CD4-positive, alpha-beta memory T cell (primary cell): ENCODE measurements at places on chromosomes 1 and 21.

- DNase-seq = no peak
Observed at GRCh38 chr1:41315871-41316270, 45.4 kb upstream of the FOXO6 start.

DNA sequence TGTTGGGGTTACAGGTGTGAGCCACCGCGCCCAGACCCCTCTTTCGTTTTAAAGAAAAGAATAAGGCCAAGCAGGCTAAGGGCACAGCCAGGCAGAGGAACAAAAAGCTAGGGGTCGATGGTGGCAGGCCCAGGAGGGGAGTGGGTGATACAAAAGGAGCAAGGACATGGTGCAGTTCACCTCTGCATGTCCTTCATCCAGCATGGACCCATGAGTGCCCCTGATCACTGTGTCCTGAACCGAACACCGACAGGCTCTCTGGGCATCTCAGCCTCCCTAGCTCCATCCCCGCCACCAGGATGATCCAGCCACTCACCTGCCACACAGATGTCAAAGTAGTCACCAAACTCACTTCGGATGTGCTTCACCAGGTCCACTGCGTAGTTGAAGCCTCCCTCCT is 5.9 kb downstream of the MTHFR start:
- no peak for DNase-seq

- DNase-seq = no peak
Observed at GRCh38 chr1:58568271-58568860, 8.7 kb downstream of the TACSTD2 start.

- no peak for DNase-seq
Observed at GRCh38 chr1:41884256-41885230, 34.2 kb downstream of the HIVEP3 start.

GRCh38 chr1:186899577-186899976 is 70.8 kb downstream of the PLA2G4A start:
- no peak for DNase-seq

DNA sequence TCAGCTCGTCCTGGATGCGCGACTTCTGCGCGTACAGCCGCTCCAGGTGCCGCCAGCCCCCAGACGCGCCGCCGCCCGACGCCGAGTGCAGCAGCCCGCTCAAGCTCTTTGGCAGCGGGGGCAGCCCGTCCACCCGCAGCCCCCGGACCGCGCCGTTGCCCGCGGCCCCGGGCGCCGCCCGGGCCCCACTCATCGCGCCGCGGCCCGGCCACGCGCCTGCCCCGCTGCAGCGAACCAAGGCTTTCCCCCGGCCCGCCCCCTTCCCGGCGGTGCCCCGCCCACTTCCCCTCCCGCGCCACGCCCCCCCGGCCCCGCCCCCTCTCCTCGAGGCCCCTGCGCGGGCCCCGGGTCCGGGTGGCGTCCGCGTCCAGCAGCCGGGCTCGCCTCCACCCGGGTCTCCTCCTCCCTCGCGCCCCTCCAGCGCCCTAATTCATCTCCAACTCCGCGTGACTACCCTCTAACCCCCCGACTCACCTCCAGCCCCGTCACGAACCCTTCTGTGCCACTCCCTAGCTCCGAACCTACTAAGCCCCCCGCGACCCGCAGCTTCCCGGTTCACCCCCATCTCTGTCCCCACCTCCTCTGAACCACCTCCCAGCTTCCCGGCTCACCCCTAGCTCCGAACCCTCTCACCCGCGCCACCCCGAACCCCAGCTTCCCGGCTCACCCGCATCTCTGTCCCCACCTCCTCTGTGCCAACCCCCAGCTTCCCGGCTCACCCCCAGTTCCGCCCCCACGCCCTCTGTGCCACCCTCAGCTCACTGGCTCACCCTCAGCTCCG is at the start of gene FAM89A:
Gene FAM89A (minus strand): TSS at position 236 of the 781 bp plus-strand sequence. CDS start 43 bp downstream, at position 193.
- peak; percentile 74 for DNase-seq

DNA sequence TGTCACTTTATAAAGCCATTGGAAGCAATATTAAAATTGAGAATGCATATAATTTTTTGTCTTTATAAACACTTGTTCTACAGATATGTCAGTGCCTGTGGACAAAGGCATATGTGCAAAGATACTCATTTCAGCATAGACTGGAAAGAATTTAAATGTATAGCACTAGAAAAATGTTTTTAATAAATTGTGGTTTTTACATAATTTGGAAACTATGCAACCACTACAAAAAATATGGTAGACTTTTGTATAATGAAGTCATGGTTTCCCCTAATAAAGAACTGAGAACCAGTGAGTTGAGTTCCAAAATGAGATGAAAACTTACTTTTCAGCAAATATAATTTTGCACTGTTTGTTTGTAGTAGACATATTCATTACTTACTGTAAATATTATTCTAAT is 48.5 kb downstream of the BRINP3 start:
- no peak for DNase-seq

DNA sequence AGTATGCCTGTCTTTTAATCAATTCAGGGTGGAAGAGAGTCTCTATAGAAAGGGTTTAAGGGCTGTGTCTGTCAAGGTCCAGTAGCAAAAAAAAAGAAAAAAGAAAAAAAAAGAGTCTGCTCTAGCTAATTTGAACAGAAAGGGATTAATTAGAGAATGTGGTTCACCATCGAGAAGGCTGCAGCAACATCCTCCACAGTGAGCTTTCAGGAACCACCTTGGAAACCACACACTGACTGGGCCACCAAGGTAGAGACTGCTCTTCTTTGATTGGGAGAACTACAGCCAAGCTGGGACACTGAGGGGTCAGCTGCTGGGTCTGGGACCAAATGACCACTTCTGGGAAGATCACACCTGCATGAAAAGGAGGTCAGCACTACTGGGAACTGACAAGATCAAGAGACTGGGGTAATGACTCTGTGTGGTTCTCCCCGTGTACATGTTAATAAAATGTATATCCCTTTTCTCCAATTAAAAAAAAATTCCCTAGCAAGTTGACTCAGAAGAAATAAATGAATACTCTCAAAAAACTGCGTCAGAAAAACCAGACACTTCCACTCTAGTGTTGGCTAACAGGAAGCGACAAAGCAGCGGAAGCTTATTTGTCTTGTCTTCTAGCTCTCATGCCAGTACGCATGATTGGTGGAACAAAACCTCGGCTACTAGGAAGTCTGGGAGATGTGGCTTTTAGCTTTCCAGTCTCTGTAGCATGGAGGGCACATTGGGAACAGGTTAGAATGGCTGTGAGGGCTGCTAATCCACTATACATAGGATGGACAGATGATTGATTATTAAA is 60.0 kb upstream of the IVNS1ABP start:
- DNase-seq = no peak

DNA sequence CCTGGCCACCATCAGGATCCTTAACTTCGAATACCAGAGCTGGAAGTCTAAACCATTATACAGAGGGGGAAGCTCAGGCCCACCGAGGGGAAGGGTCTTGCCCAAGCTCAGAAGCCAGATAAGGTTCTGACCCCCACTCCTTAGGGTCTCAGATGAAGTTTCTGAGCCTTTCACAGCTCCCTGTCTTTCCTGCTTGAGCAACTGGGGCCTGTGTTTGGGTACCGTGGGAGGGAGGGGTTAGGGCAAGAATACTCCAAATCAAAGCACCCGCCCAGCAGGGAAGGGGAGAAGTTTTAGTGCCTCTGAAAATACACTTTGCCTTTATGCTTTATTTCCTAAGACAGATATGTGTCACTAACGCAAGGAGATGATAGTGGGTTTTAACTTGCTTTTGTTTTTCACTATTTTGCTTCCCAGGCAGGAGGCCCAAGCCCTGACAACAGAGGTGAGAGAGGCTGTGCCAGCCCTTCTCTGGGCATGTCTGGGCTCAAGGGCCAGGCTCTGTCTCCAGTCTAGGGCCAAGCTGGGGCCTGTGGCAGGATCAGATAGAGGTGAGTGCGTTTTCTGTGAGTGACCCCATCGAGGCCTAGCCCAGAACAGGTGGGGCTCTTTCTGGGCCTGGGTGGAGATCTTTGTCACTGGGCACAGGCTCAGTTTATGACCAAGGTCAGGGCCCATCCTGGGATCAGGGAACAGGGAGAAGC is 20.5 kb upstream of the TENT5B start:
- DNase-seq = no peak

- DNase-seq = no peak
Observed at GRCh38 chr1:241979926-241980325, 19.0 kb downstream of the MAP1LC3C start.

DNA sequence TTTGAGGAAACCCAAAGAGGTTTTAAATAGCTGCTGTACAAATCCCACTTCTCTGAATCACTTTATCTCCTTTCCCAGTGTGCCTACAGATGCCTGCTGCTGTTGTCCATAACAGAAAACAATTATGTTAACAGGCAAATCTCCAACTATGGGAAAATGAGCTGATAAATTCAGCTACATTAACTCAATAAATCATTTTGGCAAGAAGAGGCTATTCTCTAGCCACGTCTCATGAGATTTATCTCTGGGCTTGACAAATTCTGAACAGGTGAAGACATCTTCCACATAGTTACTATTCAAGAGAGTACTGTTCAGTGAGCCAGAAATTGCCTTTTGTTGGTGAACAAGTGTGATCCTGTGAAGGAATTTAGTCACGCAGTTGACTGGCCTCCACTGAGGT is 327.1 kb upstream of the FMN2 start:
- no peak for DNase-seq

DNA sequence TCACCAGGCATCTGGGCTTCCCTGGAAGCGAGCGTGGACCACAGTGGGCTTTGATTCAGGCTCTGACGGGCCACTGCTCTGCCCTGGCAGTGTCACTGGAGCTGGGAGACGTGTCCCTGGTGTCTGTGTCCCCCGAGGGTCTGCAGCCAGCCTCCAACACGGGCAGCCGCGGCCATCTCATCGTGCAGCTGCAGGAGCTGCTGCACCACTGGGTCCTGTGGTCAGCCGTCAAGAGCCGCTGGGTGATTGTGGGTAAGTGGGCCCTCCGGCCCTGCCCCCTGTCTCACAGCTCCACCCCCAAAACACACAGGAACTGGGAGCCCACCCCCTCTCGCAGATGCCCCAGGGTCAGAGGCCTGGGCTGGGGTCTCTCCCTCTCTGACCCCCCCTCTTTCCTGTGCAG is 40.7 kb downstream of the DISP3 start:
- DNase-seq = no peak

- no peak for DNase-seq
Observed at GRCh38 chr1:208153386-208153785, 90.8 kb downstream of the PLXNA2 start.

GRCh38 chr1:59218521-59219236 is 78.2 kb upstream of the FGGY start:
- DNase-seq = no peak

GRCh38 chr1:118021668-118022067 is 92.1 kb downstream of the WDR3 start:
- DNase-seq = no peak

DNA sequence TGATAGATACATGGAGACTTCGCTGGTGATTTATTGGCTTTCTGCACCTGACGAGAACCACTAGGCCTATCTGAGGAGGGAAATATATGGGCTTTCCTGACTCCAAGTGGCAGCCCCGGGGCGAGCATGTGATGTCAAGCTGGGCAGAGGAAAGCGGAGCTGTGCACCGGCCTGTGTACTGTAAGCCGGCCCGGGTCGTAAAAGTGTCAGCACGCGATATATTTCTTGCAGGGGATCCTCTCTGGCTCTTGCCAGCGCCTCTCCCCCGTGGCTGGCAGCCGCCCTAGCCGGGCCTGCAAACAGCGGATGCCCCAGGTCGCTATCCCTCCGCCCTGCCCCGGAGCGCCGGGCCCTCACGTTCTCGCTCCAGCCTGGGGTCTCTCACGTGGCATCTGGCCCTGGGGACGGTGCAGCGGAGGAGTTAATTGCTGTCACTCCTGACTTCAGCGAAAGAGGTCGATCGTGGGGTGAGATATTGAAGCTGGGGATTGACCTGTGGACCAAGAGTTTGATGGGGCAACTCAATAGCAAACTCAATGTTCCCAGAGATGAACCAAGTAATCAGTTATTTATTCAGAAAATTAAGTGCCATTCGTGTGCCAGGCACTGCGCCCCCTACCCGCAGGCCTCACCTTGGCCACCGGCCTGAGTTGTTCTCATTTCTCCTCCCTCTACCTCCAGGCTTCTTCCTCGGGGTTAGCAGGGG is 41.0 kb upstream of the HAO2 start:
- peak; percentile 13 for DNase-seq

DNA sequence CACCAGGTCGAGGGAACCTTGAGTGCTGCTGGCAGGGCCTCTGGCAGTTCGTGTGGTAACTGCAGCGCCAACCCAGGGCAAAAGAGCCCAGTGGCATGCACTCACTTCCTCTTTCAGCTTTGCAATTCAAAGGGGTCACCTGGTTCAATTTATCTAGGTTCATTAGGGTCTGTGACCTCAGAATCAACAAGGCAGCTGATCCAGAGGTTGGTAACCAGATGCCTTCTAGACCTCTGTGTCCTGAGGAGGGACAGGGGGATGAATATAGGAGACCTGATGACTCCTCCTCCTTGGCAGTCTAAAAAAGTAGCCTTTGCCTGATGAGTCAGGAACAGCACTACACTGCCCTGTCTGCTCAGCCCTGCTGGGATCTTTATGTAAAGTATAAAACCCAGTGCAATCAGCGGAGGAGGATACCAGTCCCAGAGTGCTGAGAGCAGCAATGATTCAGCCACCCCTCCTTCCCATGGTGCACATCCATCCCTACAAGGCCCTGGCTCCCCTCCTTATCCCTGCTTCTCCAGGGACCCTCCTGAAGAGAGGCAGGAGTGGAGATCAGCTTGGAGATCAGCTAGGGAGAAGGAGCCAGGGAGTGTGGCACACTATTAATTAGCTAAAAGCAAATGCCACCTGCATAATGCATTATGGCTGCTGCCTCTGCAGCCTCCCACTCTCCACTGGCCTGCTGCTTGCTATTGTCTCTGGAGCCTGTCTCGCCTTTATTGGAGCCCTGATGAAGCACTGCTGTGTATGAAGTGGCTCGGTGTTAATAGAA is 11.2 kb upstream of the FMOD start:
- DNase-seq = no peak

- no peak for DNase-seq
Observed at GRCh38 chr1:156055281-156056048, 883 bp downstream of the LAMTOR2 start.

GRCh38 chr1:197838836-197839235 is 63.6 kb upstream of the DENND1B start:
- no peak for DNase-seq

DNA sequence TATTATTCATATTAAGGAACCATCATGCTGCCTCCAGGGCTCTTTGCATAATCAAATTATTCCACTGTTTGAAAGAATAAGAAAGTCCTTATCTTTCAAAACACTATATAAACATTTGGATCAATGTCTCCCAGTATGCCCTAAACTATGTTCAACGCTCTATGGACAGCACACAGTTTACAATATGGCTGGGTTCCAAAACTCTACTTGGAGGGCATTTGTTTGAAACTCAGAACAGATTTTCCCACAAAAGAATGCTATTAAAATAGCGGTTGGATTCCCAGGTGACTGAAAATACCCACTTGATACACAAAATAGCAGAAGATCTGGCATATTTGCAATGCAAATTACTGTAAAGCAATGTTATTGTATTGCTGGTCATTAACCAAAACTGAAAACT is 3.2 kb downstream of the HAO2 start:
- DNase-seq = no peak

DNA sequence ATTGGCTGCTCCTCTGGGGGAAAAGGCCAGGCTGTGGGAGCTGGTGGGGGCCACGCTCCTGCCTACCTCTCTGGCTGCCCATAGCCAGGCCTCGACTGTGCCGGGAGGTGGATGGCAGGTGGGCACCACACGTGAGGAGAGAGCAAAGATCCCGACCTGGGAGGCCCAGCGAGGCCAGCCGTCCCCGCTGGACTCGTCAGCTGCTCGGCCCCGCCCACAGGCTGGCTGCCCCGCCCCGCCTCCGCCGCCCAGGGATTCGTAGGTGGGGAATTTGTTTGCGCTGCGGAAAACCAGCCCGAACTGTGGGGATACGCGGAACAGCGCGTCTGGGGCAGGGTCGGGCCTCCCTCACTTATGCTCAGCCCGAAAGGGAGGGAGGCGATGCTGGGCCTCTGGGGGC is 31.7 kb downstream of the TP73 start:
- no peak for DNase-seq
